ENCODE measurements at places on chromosomes 2 and 18. TPM values are rescaled to one million over a fixed set of nuclear protein-coding genes. Genes with fewer than 3 reads are reported as not detected.

The MTA3 gene
- total RNA-seq, result 29.0 TPM

The PECR gene
- 9.4 TPM for total RNA-seq

The TCF23 gene
- total RNA-seq, result not detected

The LOXHD1 gene
- not detected for total RNA-seq

The SLC19A3 gene
- total RNA-seq, result 1.2 TPM

The GALR1 gene
- total RNA-seq, result not detected

The MROH2A gene
- not detected for total RNA-seq

The CFC1 gene
- not detected for total RNA-seq

The STAT1 gene
- 36.5 TPM for total RNA-seq

The SERPINB7 gene
- 0.79 TPM for total RNA-seq

The RFX8 gene
- total RNA-seq, result not detected

The MAP2 gene
- 1.5 TPM for total RNA-seq

The RGPD8 gene
- total RNA-seq, result 8.2 TPM

The KCNS3 gene
- 0.11 TPM for total RNA-seq

The DNAH7 gene
- total RNA-seq, result 0.11 TPM

The SIX2 gene
- 2.0 TPM for total RNA-seq

The TMEM200C gene
- 0.11 TPM for total RNA-seq

The GPAT2 gene
- total RNA-seq, result 1.2 TPM

The GKN2 gene
- total RNA-seq, result not detected

The EPB41L3 gene
- total RNA-seq, result 89.9 TPM

The TMEM247 gene
- not detected for total RNA-seq

The ZNF142 gene
- total RNA-seq, result 15.5 TPM

The FER1L5 gene
- 0.11 TPM for total RNA-seq

The CERKL gene
- total RNA-seq, result not detected

The AKAIN1 gene
- not detected for total RNA-seq

The CAPN14 gene
- total RNA-seq, result under 0.01 TPM

The NEB gene
- total RNA-seq, result 2.7 TPM

The CROCC2 gene
- total RNA-seq, result not detected

The PLEK gene
- total RNA-seq, result not detected

The NPAS2 gene
- total RNA-seq, result 23.9 TPM

The CD8B2 gene
- total RNA-seq, result 0.11 TPM

The TFCP2L1 gene
- total RNA-seq, result under 0.01 TPM

The FNDC4 gene
- 12.1 TPM for total RNA-seq

The CHN1 gene
- 1.2 TPM for total RNA-seq

The ITGA4 gene
- not detected for total RNA-seq

The DSG1 gene
- total RNA-seq, result 1.2 TPM
